Hematopoietic multipotent progenitor cell (in vitro differentiated cells): ENCODE measurements at places on chromosomes 16 and 17. TPM values are rescaled to one million over a fixed set of nuclear protein-coding genes. Genes with fewer than 3 reads are reported as not detected.

Gene TMC7
- total RNA-seq = under 0.01 TPM

Gene CREBBP
- total RNA-seq = 42.3 TPM

Gene NRN1L
- total RNA-seq = 0.27 TPM

Gene NLRC3
- 58.7 TPM for total RNA-seq

Gene ZMYND15
- total RNA-seq = under 0.01 TPM

Gene FNDC8
- not detected for total RNA-seq

Gene TBC1D26
- total RNA-seq = not detected

GRCh38 chr16:49597796-49598195, 224.2 kb downstream of the C16orf78 start:
- no peak for DNase-seq

DNA sequence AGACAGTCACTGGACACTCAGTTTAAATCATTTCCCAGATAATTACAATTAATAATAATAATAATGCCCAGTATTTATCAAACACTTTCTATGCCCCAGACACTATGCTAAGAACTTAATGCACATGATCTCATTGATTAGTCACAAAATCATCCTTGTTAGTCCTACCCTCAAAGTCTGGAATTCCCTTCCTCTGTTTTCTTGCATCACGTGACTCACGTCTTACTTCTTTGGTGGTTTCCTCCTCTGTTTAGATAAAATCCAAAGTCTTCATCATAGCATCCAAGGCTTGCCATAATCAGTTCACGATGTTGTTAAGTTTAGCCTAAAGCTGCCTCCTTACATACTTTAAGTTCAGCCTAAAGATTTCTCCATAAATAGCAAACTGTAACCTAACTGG, 471.9 kb downstream of the PMP22 start:
- no peak for DNase-seq

DNA sequence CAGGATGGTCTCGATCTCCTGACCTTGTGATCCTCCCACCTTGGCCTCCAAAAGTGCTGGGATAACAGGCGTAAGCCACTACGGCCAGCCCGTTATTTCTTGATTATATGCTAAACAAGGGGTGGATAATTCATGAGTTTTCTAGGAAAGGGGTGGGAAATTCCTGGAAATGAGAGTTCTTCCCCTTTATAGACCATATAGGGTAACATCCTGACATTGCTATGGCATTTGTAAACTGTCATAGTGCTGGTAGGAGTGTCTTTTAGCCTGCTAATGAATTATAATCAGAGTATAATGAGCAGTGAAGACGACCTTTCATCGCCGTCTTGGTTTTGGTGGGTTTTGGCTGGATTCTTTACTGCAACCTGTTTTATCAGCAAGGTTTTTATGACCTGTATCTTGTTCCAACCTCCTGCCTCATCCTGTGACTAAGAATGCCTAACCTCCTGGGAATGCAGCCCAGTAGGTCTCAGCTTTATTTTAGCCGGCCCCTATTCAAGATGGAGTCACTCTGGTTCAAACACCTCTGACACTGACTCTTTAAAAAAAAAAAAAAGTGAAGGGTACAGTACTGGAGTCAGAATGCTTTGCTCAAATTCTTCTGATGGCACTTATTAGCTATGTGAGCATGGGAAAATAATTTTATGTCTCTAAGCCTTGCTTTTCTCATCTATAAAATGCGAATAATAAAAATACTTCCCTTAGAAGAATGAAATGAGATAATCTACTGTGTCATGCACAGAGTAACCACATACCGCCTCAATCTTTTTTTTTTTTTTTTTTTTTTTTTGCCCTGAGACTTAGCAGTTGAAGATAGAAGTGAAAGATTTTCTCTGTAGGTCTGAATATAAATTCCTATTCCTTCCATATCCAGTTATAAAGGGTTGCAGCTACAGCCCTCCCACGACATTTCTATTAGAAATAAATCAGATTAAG, 5.1 kb upstream of the CALCOCO2 start:
- no peak for DNase-seq

DNA sequence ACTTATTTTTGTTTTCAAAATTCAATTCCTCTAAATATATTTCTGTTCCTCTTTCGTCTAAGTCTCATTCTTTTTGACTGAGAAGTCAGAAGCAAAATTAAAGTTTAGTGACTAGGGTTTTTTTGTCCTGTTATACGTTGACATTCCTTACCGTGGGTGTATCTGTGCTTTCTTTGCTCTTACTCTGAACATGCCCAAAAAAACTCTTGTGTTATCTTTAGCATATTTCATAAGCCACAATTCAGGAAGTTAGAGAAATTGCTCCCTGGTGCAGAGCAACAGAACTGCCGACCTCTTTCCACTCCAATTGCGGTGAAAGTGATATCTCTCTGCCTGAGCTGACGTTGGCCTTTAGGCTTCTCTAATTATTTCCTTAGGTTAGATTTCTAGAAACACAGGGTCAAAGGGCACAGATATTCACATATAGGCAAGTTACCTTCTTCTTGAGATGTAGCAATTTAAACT, 65.7 kb downstream of the CENPV start:
- peak; percentile 56 for DNase-seq

DNA sequence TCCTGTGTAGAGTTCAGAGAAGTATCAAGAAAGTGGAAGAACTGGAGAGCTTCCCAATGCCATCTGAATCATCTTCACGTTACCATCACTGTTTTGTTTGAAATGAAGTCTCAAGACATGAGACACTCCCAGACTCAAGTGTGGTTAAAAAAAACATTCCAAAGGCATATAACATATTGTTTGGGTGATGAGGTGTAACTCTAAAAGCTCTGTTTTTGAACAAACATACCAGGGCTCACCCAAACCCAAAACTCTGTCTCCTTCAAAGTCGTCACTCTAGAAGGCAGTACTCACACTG, 6.3 kb upstream of the ZCCHC14 start:
- DNase-seq = no peak

DNA sequence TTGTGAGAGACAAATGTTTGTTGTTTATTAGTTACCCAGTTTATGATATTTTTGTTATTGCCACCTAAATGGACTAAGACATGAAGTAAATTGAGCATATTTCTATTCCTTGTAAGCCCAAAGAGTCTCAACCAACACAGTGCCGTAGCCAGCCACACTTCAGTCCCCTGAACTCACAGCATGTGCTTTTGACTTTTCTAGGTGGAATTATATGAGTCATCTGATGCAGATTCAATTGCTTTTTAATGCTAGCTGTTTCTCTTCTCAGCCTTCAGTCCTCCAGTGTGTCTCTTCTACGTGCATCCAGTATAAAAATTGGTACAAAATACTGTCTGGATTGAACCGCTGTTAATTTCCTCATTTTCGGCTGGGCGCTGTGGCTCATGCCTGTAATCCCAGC, 39.0 kb downstream of the IQCK start:
- DNase-seq = no peak

DNA sequence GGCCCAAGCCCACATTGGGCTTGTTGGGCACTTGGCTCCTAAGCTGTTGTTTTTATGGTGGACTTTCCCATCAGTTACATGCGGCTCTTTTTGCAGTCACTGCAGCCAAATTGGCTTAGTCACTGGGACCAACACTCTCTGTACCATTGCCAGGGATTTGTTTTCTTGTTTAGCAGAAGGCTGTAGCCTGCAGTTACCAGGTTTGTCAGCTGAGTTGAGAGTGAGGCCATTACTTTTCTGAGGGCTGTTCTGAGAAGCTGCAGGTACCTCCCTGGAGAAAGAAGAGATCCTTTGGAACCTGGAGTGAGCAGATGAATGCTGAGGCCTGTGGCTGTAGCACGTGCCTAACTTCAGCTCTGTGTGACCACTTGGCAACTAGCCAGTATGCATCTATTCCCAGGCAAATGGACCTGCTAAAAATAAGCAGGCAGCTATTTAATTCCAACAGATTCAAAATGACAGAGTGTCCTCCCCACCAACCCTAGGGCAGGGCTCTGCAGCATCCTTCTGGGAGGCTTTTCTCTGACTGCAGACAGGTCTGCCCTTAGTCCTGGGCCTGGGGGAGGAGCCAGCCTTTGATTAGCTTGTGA, 12.9 kb downstream of the AKAP1 start:
- DNase-seq = no peak

DNA sequence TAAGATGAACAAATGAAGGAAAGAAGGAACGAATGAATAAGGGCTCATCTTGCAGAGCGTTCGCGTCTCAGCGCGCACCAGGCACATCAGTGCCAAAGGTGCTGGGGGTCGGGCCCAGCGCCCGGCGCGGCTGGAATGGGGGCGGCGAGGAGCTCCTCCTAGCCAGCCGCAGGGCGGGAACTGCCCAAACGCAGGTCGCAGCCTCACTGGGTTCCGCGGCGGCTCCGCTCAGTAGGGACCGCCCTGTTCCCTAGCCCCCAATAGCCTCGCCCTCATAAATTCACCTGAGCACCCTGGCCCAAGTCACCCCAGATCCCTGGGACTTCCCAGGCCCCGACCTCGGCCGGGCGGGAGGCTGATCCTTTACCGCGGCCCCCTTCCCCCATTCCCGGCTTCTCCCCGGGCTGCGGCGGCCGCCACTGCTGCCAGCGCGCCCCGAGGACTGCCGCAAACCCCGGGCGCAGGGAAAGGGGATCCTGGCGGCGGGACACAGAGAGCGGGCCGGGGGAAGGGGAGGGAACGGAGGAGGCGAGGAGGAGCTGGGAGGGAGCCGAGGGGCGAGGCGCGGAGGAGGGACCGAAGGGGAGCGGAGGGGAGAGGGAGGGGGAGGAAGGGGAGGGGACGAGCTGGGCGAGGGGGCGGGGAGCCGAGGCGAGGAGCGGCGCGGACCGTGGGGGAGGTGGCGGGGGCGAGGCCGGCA, 377 bp upstream of the CRHR1 start:
- no peak for DNase-seq

- DNase-seq = no peak
Measured at GRCh38 chr17:73797594-73798110, 153.4 kb upstream of the SDK2 start.

GRCh38 chr17:56937687-56938086, 23.2 kb downstream of the COIL start:
- DNase-seq = no peak

DNA sequence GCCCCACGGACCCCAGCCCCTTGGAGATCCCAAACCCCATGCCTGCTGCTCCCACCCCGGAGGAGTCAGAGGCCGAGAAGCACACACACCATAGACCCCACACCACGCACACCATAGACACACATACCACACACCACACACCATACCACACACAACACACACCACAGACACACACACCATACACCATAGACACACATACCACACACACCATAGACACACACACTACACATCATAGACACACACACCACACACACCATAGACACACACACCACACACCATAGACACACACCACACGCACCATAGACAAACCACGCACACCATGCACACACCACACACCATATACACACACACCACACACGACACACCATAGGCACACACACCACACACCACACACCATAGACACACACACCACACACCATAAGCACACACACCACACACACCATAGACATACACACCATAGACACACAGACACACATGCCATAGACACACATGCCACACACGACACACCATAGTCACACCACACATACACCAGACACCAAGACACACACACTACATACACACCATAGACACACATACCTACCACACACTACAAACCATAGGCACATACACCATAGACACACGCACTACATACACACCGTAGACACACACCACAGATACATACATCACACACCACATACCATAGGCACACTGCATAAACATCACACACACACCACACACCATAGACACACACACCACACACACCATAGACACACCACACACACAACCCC, 11.3 kb downstream of the TBC1D16 start:
- no peak for DNase-seq

DNA sequence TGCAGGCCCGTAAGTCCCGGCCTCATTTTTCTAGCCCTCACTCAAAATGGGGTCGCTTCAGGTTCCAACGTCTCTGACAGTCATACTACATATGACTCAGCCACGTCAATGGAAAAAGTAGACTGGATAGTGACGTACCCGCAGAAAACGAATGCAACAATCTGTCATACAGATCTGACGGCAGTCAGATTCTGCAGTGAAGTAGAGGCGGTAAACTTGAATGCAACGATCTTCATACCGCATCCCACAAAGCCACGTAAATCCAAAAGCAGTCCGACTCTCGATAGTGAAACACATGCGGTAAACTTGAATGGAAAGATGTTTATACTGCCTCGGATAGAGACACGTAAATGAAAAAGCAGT, 38.4 kb upstream of the ARL4D start:
- DNase-seq = peak; percentile 94

DNA sequence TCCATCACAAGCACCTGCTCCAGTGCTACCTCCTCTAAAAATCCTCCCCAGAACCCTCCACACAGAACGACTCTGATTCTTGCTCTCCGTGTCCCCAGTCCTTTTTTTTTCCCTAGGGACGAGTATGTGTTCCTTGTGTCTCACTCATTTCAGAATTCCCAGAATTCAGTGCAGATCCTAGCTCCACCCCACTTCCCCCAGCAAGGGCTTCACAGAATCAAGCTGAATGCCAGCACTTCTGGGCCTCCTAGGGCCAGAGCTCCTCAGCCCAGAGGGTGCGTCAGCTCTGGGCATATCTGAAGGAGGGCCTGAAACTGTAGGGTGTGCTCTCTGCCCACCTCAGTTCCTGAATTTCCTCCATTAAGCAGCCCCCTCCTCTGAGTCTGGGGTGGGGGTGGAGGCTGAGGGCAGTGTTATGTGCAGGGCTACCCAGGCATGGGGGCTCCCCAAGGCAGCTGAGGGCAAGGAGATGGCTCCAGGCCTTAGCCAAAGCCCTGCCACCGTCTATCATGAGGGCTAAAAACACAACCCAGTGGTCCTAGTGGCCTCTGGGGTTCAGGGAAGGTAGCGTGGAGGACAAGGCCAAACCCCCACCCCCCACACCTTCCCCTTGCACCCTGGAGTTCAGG, 6.5 kb downstream of the UNC119 start:
- no peak for DNase-seq

- no peak for DNase-seq
Measured at GRCh38 chr17:76966486-76967181, 98.4 kb downstream of the MGAT5B start.

DNA sequence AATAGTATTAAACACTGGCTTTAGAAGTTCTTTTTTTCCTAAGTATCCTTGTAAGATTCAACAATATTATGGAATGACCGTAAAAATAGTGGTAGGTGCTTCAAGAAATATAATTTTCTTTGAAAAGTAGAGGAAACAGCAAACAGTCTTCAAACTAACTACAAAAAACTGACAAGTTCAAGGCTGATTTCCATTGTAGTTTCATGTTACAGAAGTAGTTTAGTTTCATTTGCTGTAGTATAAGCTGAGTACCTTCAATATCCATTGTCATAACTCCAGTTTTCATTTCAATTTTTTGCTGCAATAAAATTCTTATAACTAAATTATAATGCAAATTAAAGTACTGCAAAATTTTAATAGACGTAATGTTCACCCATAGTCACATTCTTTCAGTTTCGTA, 19.3 kb downstream of the PHKB start:
- no peak for DNase-seq

DNA sequence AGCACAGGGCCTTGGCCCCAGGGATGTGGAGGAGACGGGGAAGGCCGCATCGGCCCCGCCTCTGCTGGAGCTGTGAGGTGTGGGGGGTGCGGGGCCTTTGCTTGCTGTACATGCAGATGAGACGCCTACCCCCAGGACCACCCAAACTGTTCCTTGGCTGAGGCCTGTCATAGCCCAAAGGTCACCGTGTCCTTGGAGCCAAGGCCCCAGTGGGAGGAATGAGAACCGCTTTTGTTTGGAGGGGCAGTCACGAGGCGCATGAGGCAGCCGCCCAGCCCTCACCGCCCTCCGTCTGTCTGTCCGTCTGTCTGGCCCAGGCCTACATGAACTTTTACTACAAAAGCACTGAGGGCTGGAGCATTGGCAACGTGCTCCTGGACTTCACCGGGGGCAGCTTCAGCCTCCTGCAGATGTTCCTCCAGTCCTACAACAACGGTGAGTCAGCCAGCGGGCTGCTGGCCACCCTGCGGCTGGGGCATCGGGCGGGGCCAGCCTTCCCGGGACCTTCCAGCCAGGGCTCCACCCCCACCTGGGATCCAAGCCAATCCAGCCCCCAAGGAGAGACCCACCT, 8.8 kb downstream of the TAX1BP3 start:
- DNase-seq = no peak
